ENCODE measurements at places on chromosomes 6 and 20. TPM values are rescaled to one million over a fixed set of nuclear protein-coding genes. Genes with fewer than 3 reads are reported as not detected.

DNA sequence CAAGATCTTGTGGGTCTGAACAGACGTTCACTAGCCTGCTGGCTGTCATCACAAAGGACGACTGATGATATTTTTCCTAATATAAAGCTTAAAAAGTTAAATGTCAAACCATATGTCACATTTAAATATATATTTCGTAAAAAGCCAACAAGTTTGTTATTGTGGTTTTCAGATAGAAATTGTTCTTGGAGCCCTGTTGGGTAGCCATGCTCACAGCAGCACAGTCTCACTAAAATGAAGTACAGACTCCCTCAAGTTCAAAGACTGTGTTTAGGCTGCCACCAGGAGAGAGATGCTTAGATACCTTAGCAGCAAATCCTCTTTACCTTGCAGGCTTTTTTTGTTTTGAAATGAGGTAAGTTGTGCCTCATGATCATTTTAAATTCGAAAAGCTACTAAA is 17.8 kb downstream of the EEF1E1 start:
- DNase-seq, result no peak
- H3K4me1 ChIP-seq, result peaks cover 2% of the 10 kb centered on the region
- no peak overlapping the region for H3K27ac ChIP-seq
- H3K36me3 ChIP-seq, result peaks cover 54% of the 10 kb centered on the region
- no peaks in the 10 kb centered on the region for H3K27me3 ChIP-seq

DNA sequence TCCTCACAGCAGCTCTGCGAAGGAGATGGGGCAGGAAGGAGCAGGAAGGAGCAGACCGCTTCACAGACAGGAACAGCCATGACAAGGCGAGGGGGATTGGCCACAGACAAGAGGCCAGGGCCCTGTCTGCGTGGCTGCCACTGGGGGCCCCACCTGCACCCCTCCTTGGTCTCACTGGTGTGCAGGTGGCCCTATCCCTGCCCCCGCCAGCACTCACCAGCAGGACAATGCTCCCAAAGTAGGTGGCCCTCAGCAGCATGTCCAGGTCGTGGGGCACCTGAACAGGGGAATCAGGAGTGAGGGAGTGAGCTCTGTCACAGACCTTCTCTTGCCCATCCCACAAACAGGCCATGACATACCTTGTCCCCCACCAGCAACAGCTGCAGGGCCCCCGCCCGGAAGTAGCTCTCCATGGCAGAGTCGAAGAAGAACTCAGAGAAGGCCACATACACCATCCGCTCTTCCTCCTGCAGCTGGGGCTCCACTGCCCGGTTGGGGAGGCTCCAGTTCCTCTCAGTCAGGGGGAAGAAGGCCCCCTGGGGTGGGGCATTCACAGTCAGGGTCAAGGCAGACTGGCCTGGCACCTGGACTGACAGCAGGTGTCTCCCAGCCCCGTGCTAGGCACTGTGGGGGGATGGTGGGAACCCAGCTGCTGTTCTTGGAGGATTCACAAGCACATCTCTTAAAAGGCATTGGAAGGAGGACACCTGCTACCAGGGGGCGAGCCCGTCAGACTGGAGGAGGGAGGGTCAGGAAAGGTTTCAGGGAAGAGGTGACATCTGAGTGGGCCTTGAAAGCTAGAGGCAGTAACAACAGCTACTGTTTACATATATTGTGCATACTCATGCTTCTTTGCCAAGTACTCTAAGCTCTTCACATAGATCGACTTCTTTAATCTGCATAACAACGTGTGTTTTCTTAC is 7.1 kb downstream of the PLTP start:
- H3K36me3 ChIP-seq, result peaks cover 66% of the 10 kb centered on the region
- H3K4me3 ChIP-seq, result no peak overlapping the region
- H3K4me1 ChIP-seq, result no peaks in the 10 kb centered on the region
- no peak for DNase-seq
- no peak overlapping the region for H3K27ac ChIP-seq

DNA sequence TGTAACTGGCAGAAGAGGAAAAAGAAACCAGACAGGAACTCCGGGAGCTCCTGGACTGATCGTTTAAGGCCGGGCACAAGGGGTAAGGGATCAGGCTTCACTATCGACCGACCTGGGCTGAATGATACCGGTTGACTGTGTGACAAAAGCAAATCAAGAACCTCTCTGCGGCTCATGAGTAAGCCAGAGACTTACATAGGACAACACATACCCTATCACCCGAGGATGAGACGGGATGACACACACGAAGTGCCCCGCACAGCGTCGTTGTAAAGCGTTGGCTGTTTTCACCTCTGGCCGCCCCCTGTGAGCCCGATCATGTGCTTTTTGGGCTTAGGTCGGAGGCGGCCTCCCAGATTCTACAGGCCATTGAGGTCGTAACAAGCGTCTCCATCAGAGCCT is 695 bp upstream of the TGIF2 start:
- H3K36me3 ChIP-seq, result peaks cover 5% of the 10 kb centered on the region
- peak overlapping the region; percentile 10 for H3K27ac ChIP-seq
- H3K4me1 ChIP-seq, result peaks cover 8% of the 10 kb centered on the region
- peak overlapping the region; percentile 77 for H3K4me3 ChIP-seq
- peak; percentile 51 for DNase-seq

The UBE3D gene
- 10.2 TPM for total RNA-seq

GRCh38 chr6:164502833-164503232 is 806.6 kb downstream of the C6orf118 start:
- no peaks in the 10 kb centered on the region for H3K27me3 ChIP-seq
- no peaks in the 10 kb centered on the region for H3K4me1 ChIP-seq
- H3K36me3 ChIP-seq, result no peaks in the 10 kb centered on the region
- DNase-seq, result no peak
- no peak overlapping the region for H3K27ac ChIP-seq

GRCh38 chr6:149383371-149383770 is 16.7 kb upstream of the SUMO4 start:
- H3K36me3 ChIP-seq, result peaks cover 38% of the 10 kb centered on the region
- H3K27ac ChIP-seq, result no peak overlapping the region
- no peaks in the 10 kb centered on the region for H3K27me3 ChIP-seq
- H3K4me1 ChIP-seq, result no peaks in the 10 kb centered on the region
- no peak overlapping the region for H3K4me3 ChIP-seq
- no peak for DNase-seq

The TP53TG5 gene
- not detected for total RNA-seq

DNA sequence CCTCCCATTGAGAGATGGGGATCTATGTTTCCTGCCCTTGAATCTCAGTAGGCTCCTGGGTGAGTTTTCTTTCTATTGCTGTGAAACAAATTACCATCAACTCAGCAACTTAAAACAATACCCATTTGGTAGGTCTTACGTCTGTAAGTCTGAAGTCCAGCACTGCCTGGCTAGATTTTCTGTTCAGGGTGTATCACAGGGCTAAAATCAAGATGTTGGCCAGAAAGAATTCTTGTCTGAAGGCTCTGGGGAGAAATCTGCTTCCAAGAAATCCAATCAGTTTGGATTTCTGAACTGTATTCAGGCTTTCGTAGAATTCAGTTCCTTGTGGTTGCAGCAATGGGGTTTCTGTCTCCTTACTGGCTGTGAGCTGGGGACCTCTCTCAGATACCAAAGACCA is 99.6 kb upstream of the SLC24A3 start:
- H3K4me1 ChIP-seq, result no peaks in the 10 kb centered on the region
- DNase-seq, result no peak
- H3K4me3 ChIP-seq, result no peak overlapping the region

The CRISP2 gene
- total RNA-seq, result not detected

DNA sequence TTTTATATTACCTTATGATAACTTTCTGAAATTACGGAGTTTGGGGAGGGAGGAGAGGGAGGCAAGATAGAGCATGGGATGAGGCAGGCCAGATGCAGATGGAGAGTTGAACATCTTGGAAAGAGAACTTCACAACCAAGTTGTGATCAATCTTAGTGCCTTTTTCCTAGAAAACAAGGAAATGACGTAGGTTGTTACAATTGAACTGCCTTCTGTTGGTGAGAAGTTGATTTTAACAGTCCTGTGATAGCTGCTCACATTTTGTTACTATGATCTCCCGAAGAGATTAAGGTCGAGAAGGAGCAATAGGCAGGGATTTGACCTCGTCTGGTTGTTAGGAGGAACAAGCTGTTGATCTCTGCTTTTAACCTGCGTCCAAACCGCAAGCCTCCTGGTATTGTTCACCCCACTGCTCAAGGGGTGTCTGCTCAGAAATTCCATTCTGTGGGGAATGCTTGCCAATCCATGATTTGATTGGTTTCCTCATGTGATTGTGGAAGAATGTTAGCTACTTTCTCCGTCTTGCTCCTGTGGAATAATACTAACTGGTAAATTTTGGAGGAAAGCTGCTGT is 35.1 kb downstream of the TIAM2 start:
- DNase-seq, result no peak
- no peak overlapping the region for H3K4me3 ChIP-seq
- H3K27ac ChIP-seq, result no peak overlapping the region
- no peaks in the 10 kb centered on the region for H3K27me3 ChIP-seq

The CTAGE9 gene
- not detected for total RNA-seq

The RIPOR3 gene
- 0.48 TPM for total RNA-seq

DNA sequence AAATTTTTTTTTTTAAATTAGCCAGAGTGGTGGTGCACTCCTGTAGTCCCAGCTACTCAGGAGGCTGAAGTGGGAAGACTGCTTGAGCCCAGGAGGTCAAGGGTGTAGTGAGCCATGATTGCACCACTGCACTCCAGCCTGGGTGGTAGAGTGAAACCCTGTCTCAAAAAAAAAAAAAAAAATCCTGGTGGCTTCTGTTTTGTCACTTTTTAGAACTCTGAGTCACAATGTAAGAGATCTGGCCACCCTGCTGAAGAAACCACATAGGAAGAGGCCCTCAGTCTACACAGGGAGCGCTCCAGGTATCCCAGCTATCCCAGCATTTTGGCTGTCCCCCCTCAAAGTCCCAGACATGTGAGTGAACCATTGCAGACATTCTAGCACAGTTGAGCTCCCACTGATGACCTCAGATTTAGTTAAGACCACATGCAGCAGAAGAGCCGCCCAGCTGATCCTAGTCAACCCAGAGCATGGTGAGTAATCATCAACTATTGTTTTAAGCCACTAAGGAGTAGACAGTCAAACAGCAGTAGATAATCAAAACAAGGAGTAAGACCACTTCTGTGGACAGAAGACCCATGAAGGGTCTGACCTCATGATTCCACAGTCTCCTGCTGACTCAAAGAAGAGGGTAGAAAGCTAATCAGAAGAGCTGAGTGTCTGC is 12.7 kb upstream of the ARFGEF2 start:
- H3K4me1 ChIP-seq, result peaks cover 4% of the 10 kb centered on the region
- no peak for DNase-seq
- H3K27ac ChIP-seq, result no peak overlapping the region
- H3K4me3 ChIP-seq, result no peak overlapping the region
- no peaks in the 10 kb centered on the region for H3K27me3 ChIP-seq
- no peaks in the 10 kb centered on the region for H3K36me3 ChIP-seq

GRCh38 chr6:125818225-125818657 is 27.5 kb downstream of the NCOA7 start:
- H3K27me3 ChIP-seq, result no peaks in the 10 kb centered on the region
- no peak overlapping the region for H3K4me3 ChIP-seq
- H3K36me3 ChIP-seq, result no peaks in the 10 kb centered on the region
- no peak overlapping the region for H3K27ac ChIP-seq
- no peak for DNase-seq

- no peak overlapping the region for H3K4me3 ChIP-seq
- H3K4me1 ChIP-seq, result peaks cover 1% of the 10 kb centered on the region
- DNase-seq, result no peak
Measured at GRCh38 chr6:3808199-3808598, 41.0 kb upstream of the FAM50B start.

DNA sequence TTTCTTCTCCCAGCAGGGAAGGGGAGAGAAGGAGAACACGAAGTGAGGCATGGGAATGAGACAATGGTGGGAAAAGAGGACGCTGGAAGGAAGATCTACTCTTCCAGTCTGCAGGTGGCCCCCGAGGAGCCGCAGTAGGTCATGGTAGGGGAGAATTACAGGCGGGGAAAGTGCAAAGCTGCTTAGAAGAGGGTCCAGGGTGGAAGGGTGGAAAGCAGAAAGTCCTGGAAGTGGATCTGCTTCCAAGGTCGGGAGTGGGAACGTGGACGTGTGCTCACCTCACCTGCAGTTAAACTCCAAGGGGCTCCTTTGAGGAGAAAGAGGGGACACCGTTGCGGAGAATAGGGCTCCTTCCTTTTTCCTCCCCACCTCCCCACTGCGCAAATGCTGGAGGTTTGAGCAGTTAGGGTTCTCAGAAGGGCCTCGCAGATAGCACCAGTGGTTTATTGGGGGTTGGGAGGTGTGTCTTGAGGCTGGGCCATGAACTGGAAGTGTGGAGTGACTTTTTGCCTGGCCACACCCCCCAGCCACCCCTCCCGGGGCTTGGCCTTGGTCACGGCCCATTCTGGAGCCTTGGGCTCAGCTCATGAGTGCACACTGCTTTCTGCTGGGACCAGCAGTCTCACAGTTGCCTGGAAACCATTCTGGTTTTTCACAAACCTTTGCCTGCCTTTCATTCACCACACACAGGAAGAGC is 100.4 kb upstream of the MLN start:
- H3K27ac ChIP-seq, result no peak overlapping the region
- H3K36me3 ChIP-seq, result no peaks in the 10 kb centered on the region
- no peaks in the 10 kb centered on the region for H3K27me3 ChIP-seq
- no peaks in the 10 kb centered on the region for H3K4me1 ChIP-seq

DNA sequence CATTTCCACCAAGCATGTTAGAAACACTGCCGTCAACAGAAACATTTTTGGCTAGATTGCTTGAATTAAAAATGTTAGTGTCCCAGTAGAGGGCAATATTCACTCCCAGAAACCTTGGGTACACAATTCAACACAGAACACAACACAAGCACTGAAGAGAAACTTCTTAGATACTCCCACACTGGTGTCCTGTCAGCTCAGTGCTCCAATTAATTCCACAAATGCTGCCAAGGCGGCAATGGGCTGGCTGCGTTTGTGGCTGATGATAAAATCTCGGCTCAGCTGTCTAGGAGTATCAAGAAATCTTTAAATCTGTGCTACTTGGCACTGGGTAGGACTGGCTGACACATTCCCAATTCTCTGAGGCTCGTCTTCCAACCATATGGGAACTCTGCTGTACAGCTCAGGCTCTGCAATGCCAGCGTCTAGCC is 39.3 kb downstream of the BEND3 start:
- H3K4me3 ChIP-seq, result no peak overlapping the region
- H3K27ac ChIP-seq, result no peak overlapping the region
- peaks cover 65% of the 10 kb centered on the region for H3K36me3 ChIP-seq
- no peak for DNase-seq
- 0 out of 2 replicates have a peak, but pooled peaks cover 2% of the 10 kb centered on the region for H3K4me1 ChIP-seq

- no peak overlapping the region for H3K27ac ChIP-seq
- no peaks in the 10 kb centered on the region for H3K27me3 ChIP-seq
- no peaks in the 10 kb centered on the region for H3K36me3 ChIP-seq
- H3K4me3 ChIP-seq, result no peak overlapping the region
- no peak for DNase-seq
- H3K4me1 ChIP-seq, result no peaks in the 10 kb centered on the region
Measured at GRCh38 chr20:11499101-11499634, 418.5 kb upstream of the BTBD3 start.

The SLC32A1 gene
- total RNA-seq, result 0.24 TPM

- H3K27me3 ChIP-seq, result no peaks in the 10 kb centered on the region
- no peaks in the 10 kb centered on the region for H3K4me1 ChIP-seq
- no peak overlapping the region for H3K4me3 ChIP-seq
- no peak for DNase-seq
Measured at GRCh38 chr6:170441316-170441715, 111.8 kb downstream of the PSMB1 start.

- no peak overlapping the region for H3K4me3 ChIP-seq
- no peaks in the 10 kb centered on the region for H3K4me1 ChIP-seq
- H3K27ac ChIP-seq, result no peak overlapping the region
- peaks cover 13% of the 10 kb centered on the region for H3K36me3 ChIP-seq
- DNase-seq, result no peak
Measured at GRCh38 chr20:5195655-5196054, 68.8 kb downstream of the CDS2 start.

Measured in H9 (cell line).